ENCODE measurements at places on chromosomes 5 and 9.
A peak's percentile ranks its signal among the peaks of the same experiment; 100 is the strongest.

DNA sequence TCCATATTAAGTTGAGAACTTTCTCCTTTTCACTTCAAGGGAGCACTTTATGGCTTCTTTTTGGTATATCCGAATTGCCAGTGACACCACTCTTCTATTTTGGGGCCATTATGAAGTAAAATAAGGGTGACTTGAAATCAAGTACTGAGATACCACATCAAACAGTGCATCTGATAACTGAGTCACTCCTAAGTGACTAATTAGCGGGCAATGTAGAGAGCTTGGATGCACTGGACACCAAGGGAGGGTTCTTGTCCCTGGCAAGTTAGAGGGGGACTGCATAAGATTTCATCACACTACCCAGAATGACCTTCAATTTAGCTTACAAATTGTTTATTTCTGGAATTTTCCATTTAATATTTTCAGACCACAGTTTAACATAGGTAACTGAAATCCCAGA is 813.9 kb upstream of the CDH10 start:
- no peak for DNase-seq

DNA sequence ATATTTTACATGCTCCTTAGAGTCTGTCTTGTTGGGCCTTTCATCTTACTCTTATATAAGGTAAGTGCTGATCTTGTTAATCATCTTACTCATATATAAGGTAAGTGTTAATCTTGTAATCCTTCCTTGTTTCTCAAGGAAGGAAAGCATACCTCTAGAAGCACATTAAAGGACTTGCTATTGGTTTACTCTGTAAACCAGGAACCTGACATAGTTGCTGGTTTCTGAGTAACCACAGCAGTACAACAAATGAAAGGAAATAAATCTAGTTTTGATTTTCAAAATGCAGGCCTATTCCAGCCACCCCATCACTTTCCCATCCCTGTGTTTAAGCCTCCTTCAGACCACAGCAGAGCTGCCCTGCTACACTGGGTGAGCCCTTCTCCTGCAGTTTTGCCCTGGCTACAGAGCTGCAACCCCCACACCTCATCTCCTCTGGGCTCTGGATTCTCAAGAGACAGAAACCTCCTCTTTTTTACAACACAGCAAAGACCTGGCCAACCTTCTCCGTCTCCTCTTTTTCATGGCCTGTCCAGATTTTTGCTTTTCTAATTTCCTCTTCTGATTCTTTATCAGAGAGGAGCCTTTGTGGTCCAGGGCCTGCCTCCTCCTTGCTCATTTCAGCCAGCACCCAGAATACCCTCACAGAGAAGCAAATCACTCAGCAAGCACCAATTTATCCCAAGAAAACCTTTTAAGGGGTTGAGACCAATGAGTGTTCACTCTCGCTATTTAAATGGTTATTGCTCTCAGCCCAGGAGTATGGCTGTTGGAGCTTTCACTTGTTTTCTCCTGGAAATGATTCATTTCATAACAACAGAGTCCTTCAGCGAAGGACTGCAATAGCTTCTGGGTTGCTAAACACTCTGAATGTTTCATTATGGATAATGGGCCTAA is 103.2 kb downstream of the FSTL4 start:
- no peak for DNase-seq

GRCh38 chr5:123350742-123351141 is 72.5 kb downstream of the CEP120 start:
- no peak for DNase-seq

- DNase-seq, result no peak
Measured at GRCh38 chr5:83590966-83591365, 119.4 kb downstream of the VCAN start.

DNA sequence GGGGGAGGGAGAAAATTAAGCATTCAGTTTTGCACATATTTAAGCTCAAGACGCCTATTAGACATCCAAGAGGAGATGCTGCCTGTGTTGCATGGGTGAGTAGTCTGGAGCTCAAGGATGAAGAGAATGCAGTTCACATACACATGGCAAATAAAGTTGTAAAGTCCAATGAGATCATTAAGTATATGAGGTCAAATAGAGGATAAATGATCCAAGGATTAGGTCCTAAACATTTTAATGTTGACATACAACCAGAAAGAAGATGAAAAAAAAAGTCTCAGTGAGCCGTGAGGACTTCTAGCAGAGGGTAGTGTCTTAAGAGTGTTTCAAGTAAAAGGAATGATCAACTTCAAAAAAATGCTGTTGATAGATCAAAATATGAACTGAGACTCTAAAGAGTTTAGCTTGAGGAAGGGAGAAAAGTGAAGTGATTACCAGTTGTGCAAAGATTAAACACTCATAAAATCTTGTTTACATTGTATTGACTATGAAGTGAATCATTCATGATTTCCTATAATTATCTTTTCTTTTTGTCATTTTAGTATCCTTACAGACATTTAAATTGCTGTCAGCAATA is 251.8 kb downstream of the ZNF608 start:
- no peak for DNase-seq

DNA sequence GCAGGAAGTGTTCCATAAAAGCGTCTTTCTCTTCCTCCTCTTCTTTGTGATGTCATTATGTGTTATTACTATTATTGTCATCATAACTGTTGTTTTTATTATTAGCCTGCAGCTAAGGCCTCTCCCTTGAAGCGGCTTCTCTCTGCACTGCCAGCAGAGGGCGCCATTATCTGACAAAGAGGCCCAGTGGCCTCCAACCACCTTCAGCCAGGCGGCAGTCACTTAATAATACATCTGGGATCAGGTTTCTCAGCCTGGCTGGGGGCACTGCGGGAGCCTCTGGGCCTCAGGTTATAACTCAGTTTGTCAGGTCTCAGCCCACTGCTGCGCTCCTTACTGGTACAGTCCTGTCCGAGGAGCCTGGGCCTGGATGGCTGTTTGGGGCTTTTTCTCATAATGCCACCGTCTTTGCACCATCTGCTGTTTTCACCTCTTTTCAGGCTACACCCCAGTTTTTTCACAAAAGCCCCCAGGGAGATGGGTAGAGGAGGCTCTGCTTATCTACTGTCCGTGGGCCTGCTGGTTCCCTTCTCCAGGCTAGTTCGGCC is 281.9 kb downstream of the NSG2 start:
- peak; percentile 77 for DNase-seq

DNA sequence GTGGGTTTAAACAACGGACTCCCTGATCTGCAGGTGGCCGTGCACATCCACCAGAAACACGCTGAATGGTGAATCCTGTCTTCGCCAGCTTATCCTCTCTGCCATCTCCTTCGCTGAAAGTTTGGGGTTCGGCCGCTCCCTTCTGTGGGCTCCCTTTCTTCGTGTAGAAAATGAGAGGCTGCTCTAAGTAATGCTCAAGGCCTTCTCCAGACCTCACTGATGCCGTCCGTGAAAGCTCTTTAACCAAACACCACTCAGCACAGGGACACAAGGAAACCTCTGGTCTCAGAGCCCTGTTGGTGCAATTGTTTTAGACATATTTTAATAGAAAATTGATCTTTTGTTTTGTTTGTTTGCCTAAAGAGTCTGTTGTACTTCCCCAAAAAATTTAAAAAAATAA is 596.5 kb downstream of the IRX1 start:
- DNase-seq, result no peak

DNA sequence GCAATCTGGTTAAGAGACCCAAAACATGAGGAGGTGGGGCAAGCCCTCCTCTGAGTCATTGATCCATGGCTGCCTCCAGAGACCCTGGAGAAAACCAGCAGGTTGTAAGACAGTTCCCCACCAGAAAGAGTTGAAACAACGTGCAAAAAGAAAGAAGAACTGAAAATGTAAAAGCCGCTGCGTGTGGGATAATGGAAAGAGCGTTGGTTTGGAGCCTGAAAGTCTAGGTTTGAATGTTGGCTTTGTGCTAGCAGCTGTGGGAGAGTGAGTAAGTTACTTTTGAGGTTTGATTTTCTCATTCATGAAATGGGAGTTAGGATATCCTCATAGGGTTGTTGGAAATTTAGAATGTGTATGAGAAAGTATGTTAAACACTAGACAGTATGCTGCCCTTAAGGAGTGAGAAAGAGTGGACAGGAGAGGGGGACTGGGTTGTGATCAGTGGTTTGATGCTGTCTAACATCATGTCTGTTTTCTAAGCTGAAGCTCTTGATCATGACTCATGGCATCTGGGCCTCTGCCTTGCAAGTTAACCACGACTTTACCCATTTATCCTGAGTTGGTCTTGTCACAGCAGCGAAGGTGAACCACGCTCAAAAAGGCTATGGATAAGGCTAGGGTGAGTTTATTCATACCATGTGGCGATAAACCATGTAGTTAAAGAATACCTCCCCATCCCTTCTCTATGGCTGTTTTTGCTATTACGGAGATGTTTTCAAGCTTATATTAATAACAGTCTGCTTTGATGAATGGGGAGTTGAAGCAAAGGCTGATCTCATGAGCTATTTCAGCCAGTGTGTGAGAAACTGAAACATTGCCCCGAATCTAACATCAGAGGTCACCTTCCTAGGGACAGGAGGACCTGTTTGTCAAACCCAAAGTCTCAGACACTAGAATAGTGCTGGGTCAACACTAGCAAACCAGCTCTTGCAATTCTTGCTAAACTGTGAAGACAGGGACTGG is 41.3 kb downstream of the ZNF366 start:
- DNase-seq, result peak; percentile 57

- DNase-seq, result no peak
Measured at GRCh38 chr9:137797206-137798120, 80.1 kb upstream of the CACNA1B start.

DNA sequence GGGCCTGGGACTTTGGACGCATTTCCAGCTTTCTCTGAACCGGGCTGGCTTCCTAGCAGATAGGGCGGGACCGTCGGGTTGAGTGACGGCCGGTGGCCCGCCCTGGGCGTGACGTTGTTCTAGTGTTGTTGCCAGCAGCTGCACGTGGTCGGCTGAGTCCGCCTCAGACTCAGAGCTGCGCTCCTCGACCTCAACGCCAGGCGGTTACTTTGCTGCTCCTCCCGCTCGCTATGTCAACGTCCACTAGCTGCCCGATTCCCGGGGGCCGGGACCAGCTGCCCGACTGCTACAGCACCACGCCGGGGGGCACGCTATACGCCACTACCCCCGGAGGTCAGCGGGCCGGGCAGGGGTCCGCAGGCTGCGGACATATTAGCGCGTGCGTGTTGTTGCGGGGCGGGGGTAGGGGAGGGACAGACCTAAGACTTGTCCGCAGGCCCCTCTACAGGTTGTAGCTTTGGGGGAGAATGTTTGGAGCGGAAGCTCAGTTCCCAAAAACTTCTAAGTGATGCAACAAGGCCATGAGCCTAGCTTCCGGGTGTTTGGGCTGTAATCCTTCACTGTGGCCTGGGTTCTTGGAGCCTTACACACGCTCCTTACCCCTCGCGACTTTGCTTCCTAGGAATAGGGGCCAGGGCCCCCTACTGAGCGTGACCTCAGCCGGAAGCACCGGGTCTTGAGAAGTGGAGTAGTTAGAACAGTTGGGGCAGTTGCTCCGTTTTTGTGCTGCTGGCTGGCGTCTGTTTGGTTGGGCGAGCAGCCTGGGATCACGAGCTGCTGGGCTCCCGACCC is at the start of gene EIF4EBP3:
Gene EIF4EBP3, plus strand, starts transcription at position 155 of the 792 bp plus-strand sequence. Its CDS starts 76 bp downstream, at position 231.
- peak; percentile 90 for DNase-seq

- no peak for DNase-seq
Measured at GRCh38 chr9:91886414-91887076, 63.5 kb downstream of the ROR2 start.

GRCh38 chr5:158375531-158375930 is 516.6 kb upstream of the CLINT1 start:
- DNase-seq, result no peak

- no peak for DNase-seq
Measured at GRCh38 chr9:37617832-37618231, 25.4 kb upstream of the TOMM5 start.

GRCh38 chr5:93596676-93597490 is 13.9 kb downstream of the NR2F1 start:
- no peak for DNase-seq

GRCh38 chr5:134022333-134022732 is 17.6 kb upstream of the VDAC1 start:
- DNase-seq, result no peak

- DNase-seq, result peak; percentile 31
Measured at GRCh38 chr5:10059556-10059955, 190.1 kb downstream of the ATPSCKMT start.

DNA sequence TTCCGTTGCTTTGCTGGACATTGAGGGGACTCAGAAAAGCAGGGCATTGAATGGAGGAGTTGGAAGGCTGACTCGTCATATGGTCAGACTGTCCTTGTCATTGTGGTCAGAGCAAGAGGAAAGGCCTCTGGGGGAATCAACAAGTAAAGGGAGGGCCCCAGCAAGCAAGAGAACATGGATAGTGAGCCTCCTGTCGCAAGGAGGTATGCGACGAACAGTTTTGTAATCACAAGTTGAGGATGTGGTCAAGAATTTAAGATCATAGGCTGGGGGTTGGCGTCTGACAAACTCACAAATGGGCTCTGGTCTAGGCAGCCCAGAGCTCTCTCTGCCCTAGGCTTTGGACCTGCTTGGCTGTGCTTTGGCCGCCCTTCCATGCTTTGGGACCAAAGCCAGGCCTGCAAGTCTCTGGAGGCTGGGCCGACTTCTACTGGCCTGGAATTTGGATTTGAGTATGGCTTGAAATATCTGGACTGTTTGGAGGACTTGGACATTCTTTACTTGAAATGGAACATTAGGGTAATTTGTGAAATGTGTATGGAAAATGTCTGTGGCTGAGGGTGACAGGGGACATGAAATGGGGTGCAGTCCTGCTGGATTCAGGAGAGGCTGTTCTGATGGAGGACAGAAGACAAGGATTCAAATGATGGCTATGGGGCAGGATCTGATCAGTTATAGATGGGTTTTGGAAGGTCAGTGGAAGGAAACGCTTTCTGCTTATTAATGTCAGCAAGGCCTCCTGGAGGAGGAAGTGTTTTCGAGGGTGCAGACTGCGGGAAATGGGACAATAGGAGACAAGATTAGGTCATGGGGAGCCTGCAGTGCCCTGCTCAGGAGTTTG is 19.2 kb upstream of the NDST1 start:
- DNase-seq, result no peak
